AG04449 (cell line): ENCODE measurements at places on chromosomes 7 and 10.

DNA sequence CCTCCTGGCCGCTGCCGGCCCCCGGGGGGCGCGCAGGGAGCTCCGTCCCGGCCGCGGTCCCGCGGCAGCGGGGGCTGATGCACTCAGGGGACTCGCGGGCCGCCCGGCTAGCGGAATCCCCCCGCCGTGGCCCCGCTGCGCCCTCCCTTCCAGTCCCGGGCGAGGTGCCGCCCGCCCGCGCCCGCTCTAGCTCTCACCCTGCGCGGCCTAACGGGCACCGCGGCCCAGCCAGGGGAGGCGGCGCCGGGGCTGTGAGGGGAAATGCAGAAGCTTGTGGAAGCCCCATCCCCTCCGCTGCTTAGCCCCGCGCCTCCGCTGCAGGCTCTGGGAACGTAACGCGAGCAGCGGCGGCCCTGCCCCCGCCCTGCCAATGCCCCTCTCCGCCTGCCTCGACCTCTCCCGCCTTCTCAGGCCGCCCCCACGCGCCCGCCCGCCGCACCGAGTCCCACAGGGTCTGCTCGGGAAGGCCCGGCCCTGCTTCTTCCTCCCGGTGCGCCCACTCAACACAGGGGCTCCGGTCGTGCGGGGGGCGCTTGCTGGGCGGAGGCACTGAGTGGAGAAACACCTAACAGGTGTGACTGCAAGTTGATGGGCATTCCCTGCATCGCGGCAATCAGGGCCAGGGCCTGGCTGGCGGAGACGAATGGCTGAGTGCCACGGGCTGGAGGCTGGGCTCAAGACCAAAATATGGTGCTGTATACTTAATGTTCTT is 384 bp upstream of the TMEM229A start:
- DNase-seq: no peak

GRCh38 chr7:98641646-98642500 is 24.8 kb downstream of the NPTX2 start:
- no peak for DNase-seq

- no peak for DNase-seq
Measured at GRCh38 chr7:94176694-94177200, 172.6 kb upstream of the BET1 start.

GRCh38 chr10:110547139-110547761 is 20.2 kb upstream of the SMC3 start:
- DNase-seq: no peak

- no peak for DNase-seq
Measured at GRCh38 chr10:104318810-104319741, 19.2 kb downstream of the ITPRIP start.
